ENCODE measurements at places on chromosomes 1 and 21.
A peak's percentile ranks its signal among the peaks of the same experiment; 100 is the strongest.

DNA sequence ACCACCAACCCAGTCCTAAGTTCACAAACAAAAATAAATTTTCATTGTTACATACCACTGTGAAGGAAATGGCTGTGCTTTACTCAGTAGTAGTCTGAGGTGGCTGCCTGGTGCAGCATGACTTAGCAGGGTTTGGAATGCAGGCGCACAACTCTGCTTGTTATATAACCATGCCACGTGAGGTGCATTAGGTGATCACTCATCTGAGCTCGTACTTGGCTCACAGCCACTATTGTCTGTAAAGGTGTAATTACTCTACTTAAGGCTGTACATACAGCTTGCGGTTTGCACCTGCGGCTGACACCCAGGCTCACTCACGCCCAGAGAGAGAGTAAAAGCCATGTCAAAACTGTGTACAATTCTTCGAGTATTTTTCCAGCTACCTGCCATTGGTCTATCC is 599.4 kb downstream of the LTN1 start:
- no peak for DNase-seq

DNA sequence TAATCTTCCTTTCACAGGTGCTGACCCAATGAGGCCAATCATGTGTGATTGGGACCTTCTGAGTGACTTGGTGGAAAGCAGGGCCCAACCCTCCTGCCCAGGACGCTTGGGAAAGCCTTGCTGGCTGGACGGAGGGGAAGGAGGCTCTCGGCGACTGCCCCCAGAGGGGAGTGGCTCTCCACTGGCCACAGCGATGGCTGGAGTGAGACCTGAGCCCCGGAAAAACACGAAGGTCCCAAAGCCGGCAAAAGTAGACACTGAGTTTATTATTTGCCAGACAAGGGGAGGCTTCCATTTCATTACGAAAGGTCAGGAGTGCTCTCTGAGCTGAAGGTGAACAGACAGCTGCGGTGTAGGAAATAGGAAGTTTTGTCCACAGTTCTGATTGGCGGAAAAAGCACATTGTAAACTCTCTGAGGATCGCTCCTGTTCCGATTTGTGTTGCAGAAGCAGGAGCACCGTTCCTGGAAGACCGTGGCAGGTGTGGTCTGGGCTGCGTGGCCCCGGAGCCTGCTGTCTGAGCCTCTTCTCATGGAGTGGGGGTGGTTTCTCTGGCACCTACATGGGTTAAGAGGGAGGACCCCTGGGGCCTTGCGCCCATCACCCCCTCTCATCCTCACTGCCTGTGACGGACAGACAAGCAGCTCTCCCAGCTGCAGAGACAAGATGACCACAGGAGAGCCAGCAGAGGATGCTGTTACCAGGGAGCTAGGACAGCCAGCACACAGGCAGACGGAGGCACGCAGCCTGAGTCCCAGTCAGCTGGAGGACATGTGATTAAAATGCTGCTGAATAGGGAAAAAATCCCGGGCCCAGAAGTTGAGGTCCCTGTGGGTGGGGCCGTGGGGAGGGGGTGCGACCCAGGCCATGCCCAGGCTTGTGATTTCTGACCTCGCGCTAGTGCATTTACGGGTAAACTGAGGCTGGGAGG is 41.5 kb downstream of the KRTAP10-1 start:
- DNase-seq: peak; percentile 65

DNA sequence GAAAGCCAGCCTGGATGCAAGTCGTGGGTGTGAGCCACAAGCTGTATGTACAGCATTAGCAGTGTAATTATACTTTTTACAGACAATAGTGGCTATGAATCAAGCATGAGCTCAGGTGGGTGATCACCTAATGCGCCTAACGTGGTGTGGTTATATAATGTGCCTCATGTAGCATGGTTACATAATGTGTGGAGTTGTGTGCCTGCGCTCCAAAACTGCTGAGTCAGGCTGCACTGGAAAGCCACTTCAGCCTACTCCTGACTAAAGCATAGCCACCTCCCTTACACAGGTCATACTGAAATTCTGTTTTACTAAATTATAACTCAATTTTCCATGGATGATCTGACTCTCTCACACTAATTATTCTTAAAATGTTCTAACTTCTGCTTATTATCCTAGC is 69.8 kb downstream of the KCNT2 start:
- no peak for DNase-seq

DNA sequence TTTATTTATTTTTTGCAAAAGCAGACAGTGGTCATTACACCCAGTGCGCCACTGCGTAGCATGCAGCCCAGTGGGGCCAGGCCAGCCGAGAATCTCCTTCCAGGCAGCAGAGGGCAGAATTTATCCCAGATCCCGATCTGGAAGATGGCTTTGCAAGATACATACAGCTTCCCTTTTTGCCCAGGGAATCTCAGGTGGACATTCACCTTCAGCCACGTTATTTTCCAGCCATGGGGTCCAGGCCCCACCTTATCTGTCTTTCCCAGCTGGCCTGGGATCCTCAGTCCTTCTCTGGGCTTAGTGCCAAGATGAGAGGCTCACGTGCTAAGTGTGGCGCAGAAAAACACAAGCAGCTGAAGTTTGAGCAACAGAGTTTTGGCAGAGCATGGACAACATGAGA is 123.6 kb downstream of the AJAP1 start:
- no peak for DNase-seq

DNA sequence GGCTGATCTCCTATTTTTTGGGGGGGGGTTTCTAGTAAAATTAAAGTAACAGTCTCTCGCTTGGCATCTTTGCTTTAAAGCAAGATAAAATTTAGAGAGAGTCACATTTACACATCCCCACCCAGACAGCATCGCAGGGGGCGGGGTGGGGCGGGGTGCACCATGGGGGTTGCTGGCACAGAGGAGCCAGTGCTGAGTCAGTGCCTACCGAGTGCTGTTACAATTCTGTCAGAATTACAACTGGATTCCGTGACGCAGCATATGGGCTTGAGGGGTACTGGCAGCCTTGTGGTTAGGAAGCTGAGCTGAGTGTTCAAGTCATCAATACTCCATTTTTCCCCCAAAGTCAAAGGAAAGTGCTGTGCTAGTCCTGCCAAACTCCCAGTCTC is 175.9 kb downstream of the PRDM16 start:
- no peak for DNase-seq

DNA sequence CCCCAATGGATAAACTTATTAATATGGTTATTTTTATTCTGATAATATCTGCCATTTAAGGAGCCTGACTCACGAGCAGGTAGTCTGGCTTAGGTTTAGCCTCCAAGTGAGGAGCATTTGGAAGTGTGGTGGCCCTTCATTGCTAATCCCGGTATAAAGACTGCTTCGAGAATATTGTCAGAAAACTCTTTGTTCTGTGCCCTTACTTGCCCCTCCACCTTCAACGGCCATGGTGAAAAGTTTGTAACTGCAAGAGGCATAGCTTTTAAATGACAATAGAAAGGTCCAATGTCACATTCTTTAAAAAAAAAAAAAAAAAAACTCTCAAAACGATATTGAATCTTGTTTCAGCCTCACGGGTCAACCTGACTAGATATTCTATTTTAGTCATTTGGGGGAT is 157.4 kb upstream of the PROX1 start:
- no peak for DNase-seq
